Neural crest cell (in vitro differentiated cells): ENCODE measurements at places on chromosomes 16 and 17. TPM values are rescaled to one million over a fixed set of nuclear protein-coding genes. Genes with fewer than 3 reads are reported as not detected.

DNA sequence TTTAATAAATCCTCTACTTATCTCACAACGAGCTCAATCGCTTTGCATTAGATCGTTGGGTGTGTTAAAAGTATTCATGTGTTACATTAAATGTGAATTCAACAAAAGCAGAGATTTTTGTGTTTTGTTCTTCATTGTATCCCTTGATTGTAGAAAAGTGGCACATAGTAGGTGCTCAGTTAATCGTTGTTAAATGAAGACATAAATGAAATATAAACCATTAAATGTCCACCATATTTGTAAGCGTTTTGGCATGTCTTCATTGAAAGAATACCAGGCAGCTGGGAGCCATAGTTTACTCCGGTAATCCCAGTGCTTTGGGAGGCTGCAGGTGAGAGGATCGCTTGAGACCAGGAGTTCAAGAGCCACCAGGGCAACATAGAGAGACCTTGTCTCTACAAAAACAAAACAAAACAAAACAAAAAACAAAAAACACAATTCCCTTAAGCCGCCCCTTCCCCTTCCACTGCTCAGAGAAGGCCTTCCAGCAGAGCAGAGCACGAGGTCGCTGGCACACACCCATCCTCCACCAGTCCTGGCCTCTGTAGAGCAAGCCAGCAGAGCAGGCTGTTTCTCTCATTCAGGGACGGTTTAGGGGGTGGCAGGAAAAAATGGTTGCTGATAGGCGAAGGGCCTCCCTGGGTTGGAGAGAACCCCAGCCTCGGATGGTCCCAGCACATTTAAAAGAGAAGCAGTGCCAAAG, 673 bp upstream of the CHD9 start:
- H3K36me3 ChIP-seq = no peaks in the 10 kb centered on the region
- peak overlapping the region; percentile 93 for H3K4me3 ChIP-seq
- no peaks in the 10 kb centered on the region for H3K27me3 ChIP-seq
- no peak overlapping the region for H3K27ac ChIP-seq

DNA sequence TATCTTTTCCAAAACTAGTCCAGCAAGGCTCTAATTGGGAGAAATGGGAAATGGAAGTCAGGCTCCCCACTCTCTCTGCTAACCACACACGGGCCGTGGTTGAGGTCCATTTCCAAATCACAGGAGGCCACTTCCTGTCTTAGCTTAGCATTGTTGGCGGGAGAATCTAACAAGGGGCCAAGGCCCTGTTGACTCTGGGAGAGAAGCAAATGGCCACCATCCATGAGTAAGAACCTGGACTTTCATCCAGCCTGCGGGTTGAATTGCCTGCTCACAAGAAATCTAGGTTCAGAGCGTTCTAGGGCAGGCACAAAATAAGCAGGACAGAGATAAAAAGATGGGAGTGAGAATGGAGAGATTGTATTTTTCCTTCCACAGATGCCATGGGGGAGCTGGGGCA, 5.7 kb downstream of the FAM20A start:
- DNase-seq = no peak
- H3K27ac ChIP-seq = no peak overlapping the region
- H3K27me3 ChIP-seq = peaks cover 21% of the 10 kb centered on the region
- H3K4me1 ChIP-seq = peaks cover 15% of the 10 kb centered on the region

GRCh38 chr16:79261944-79262552, 338.5 kb downstream of the MAF start:
- H3K27me3 ChIP-seq = peaks cover 6% of the 10 kb centered on the region
- no peaks in the 10 kb centered on the region for H3K4me1 ChIP-seq
- no peak for DNase-seq
- no peak overlapping the region for H3K27ac ChIP-seq
- no peaks in the 10 kb centered on the region for H3K36me3 ChIP-seq

DNA sequence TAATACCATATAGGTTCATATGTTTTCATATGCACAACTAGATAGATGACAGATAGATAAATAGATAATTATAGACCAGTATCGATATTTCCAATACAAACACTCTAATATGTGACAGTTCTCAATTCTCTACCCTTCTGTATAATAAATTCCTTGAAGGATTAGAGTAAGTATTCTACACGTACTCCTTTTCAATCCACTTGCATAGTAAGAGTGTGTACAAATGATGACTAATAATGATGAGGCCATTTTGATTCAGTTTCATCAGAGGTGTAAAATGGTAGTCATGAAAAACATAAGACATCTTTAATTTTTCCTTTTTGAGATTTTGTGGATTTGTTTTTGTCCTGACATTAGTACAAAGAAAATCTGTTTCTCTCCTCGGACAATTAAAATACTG, 188.3 kb upstream of the WSB1 start:
- H3K27ac ChIP-seq = no peak overlapping the region
- DNase-seq = no peak
- no peaks in the 10 kb centered on the region for H3K27me3 ChIP-seq
- H3K4me1 ChIP-seq = no peaks in the 10 kb centered on the region
- H3K36me3 ChIP-seq = no peaks in the 10 kb centered on the region
- H3K4me3 ChIP-seq = no peak overlapping the region

GRCh38 chr17:75128694-75129505, 2.6 kb downstream of the NT5C start:
- H3K36me3 ChIP-seq = peaks cover 3% of the 10 kb centered on the region
- DNase-seq = no peak
- H3K4me3 ChIP-seq = peak overlapping the region; percentile 75
- H3K27me3 ChIP-seq = peaks cover 2% of the 10 kb centered on the region
- no peak overlapping the region for H3K27ac ChIP-seq

DNA sequence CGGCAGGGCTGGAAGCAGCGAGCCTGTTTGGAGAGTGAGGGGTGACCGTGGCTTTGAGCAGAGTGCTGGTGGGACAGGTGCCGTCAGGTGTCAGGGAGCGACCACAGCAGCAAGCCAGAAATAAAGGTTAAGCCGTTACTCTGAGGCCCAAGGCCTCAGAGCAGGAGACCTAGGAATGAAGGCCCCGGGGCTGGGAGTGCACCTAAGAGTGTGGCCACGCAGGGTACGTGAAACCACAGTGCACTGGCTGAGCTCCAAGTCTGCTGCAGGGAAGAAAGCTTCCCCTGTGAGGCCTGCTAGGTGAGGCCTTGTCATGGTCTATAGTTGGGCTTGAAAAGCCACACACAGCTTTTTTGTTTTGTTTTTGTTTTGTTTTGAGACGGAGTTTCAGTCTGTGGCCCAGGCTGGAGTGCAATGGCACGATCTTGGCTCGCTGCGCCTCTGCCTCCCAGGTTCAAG, 8.7 kb downstream of the CLUAP1 start:
- H3K27me3 ChIP-seq = no peaks in the 10 kb centered on the region
- H3K36me3 ChIP-seq = peaks cover 11% of the 10 kb centered on the region
- no peaks in the 10 kb centered on the region for H3K4me1 ChIP-seq
- H3K27ac ChIP-seq = no peak overlapping the region

DNA sequence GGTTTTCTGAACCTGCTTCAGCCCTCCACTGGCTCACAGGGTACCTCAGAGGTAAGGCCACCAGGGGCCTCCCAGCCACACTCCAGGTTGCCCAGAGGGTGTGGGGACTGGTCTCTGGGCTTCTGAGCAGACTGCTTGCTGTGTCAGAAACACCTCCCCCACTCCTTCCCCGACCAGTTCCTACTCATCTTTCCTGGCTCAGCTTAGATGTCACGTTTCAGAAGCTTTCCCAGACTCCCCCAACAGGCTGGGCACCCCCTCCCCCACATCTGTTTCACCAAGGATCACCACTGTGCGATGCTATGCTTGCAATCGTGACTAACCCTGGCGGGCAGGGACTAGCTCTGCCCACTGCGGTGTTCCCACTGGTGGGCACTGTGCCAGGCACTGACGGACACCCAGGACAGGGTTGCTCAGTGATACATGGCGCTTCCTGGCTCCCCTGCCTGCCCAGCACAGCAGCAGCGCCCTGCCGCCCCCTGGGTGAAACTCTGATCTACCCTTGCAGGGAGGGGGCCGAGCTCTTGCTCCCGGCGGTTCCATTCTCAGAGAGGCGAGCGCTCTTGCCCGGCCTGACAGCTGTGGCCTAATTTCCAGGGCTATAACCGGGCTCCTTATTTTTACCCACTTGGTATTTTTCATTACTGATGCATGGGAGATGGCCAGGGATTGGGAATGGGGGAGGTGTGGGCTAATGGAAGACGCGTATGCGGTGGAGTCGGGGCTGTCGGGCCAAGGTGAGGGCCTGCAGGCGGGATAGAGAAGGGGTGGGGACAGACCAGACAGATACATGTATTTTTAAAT, 29.4 kb upstream of the MTSS2 start:
- peaks cover 13% of the 10 kb centered on the region for H3K36me3 ChIP-seq
- no peak for DNase-seq
- H3K27ac ChIP-seq = no peak overlapping the region
- no peaks in the 10 kb centered on the region for H3K27me3 ChIP-seq
- H3K4me1 ChIP-seq = peaks cover 14% of the 10 kb centered on the region

- peaks cover 19% of the 10 kb centered on the region for H3K27me3 ChIP-seq
- DNase-seq = peak; percentile 61
- H3K4me1 ChIP-seq = peaks cover 34% of the 10 kb centered on the region
- peak overlapping the region; percentile 86 for H3K4me3 ChIP-seq
These were observed 1.1 kb downstream of the MPP2 start for GRCh38 chr17:43905985-43906852.

DNA sequence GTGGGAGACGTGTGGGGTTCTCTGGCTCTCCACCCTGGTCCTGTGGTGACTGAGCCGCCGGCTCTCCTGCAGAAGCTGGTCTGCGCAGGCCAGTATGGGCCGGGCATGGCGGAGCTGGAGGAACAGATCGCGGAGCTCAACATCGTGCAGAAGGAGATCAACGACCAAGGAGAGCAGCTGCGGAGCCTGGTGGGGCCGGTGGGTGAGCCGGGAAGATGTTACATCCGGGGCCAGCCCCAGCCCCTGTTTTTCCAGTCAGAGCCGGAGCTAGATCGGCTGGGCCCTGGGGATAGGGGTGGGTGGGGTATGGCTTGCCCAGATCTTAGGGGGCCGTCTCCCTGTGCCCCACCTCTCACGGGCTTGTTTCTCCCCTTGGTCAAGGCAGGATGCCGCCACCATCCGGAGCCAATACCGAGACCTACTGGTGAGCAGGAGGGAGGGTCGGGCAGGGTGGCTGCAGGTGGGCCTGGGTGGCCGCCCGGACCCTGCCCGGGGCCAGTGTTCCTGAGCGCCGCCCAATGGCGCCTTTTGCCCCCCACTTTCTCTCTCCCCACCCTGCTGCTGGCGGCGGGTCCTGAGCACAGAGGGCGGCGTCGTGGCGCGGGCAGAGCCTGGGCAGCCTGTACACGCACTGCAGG, 5.0 kb downstream of the EVPLL start:
- DNase-seq = no peak
- H3K4me1 ChIP-seq = no peaks in the 10 kb centered on the region
- H3K36me3 ChIP-seq = no peaks in the 10 kb centered on the region
- no peak overlapping the region for H3K27ac ChIP-seq
- H3K27me3 ChIP-seq = no peaks in the 10 kb centered on the region

- H3K27me3 ChIP-seq = peaks cover 32% of the 10 kb centered on the region
- H3K4me3 ChIP-seq = no peak overlapping the region
- H3K36me3 ChIP-seq = no peaks in the 10 kb centered on the region
- no peak overlapping the region for H3K27ac ChIP-seq
These were observed 12.7 kb upstream of the SMARCD2 start for GRCh38 chr17:63855185-63855584.

DNA sequence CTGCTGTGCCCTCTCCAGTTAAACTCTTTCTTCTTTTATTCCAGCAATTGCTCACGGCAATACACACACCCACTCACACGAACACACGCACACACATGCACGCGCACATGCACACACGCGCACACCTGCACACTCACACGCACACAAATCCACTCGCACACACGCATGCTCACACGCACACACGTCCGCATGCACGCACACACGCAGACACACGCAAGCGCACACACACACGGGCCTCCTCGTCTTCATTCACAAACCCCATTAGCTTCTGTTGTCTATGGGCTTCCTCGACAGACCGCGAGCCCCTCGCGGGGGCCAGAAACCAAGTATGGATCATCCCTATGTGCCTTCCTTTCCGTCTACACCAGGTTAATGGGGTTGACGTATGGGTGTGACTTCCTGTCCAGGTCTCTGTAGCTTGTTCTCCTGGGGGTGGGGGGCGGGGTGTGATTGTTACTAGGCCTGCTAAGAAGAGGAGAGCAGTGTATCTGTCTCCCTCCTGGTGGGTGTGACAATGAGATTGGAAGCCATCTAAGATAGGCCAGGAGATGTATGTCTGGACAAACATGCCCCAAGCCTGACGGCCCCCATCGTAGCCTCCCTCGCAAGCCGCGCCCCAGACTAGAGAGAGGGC, 670 bp upstream of the CTF1 start:
- peak overlapping the region; percentile 96 for H3K27ac ChIP-seq
- H3K4me1 ChIP-seq = peaks cover 43% of the 10 kb centered on the region
- peak overlapping the region; percentile 92 for H3K4me3 ChIP-seq
- DNase-seq = no peak
- peaks cover 2% of the 10 kb centered on the region for H3K27me3 ChIP-seq

DNA sequence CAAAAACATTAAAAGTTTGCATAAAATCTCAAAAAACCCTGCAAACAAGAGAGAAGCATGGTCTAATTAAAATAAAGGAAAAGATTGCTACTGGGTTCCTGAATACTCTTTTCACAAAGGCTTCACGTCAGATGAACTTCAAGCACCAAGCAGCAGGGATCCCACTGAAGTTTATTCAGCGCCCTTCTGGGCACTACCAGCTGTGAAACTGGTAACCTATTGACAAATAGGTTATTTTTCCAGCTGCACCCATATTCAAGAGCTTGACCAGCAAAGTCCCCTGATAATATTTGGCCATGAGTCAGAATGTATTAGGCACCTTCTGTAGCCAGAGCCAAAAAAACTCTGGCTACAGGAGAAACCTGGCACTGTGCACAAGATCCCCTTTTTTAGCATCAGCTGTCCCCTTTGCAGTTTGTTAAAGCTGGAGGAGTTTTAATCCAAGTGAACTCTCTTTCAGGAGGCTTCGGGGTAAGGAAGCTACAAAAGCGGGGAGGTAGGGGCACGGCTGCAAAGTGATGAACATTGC, 60.3 kb downstream of the GRIN2A start:
- H3K4me3 ChIP-seq = no peak overlapping the region
- no peak overlapping the region for H3K27ac ChIP-seq
- H3K27me3 ChIP-seq = peaks cover 74% of the 10 kb centered on the region
- H3K36me3 ChIP-seq = no peaks in the 10 kb centered on the region
- peaks cover 10% of the 10 kb centered on the region for H3K4me1 ChIP-seq

DNA sequence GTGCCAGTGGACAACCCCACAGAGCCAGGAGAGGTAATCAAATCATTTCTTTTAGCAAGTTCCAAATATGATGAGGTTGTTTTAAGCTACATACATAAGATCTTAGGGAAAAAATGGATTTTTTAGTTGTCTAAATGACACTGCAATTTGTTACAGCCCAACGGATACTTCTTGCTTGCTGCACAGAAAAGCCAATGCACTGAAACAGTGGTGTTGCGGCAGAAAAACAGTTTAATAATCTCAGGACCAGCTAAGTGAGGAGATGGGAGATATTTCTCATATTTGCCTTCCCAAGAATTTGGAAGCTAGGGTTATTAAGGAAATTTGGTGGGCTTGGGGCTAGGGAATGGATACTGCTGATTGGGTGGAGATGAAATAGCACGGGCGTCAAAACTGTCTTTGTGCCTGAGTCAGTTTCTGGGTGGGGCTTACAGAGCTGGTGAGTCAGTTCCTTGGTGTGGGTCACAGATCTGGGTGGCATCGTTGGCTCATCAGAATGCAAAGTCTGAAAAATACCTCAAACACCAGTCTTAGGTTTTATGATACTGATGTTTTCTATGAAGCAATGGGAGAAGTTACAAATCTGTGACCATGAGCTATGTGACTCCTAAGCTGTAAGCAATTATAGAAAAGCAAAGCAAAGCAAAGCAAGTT, 255.4 kb downstream of the IRX3 start:
- no peak overlapping the region for H3K4me3 ChIP-seq
- peaks cover 25% of the 10 kb centered on the region for H3K36me3 ChIP-seq
- no peak overlapping the region for H3K27ac ChIP-seq
- no peak for DNase-seq

Gene PLLP
- 0.79 and 0.84 TPM in 2 replicates for total RNA-seq

Gene ZNF624
- total RNA-seq = 12.1 and 12.6 TPM in 2 replicates

Gene ZP2
- total RNA-seq = not detected in 2 replicates

Gene VAT1L
- 4.8 and 5.2 TPM in 2 replicates for total RNA-seq

Gene ZDHHC1
- 9.5 and 10.2 TPM in 2 replicates for total RNA-seq

Gene PLD2
- total RNA-seq = 54.8 and 63.9 TPM in 2 replicates

Gene CNGB1
- 0.21 and 0.57 TPM in 2 replicates for total RNA-seq

Gene MKS1
- total RNA-seq = 34.2 and 38.2 TPM in 2 replicates
